ENCODE measurements at places on chromosomes 12 and 14.

GRCh38 chr14:84458881-84459280 lies 1071.1 kb upstream of the FLRT2 start:
- no peak for DNase-seq

DNA sequence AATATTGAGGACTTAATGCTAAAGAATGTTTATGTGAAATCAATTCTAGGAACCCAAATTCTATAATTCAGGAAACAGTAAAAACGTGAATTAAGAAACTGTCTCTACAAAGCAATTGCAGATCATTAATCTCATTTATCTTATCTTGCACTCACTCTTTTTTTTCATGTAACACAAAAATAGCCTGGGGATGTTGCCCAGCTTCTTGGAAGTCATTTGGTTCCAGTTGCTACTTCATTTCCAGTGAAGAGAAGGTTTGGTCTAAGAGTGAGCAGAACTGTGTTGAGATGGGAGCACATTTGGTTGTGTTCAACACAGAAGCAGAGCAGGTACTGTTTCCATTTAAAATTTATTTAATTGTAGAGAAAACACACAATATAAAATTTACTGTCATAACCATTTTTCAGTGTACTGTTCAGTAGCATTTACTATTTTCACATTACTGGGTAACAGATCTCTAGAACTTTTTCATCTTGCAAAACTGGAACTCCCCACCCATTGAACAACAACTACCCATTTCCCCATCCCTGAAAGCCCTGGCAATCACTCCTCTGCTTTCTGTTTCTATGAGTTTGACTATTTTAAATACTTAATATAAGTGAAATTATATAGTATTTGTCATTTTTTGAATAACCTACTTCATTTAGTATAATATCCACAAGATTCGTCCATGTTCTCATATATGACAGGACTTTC lies 9.7 kb downstream of the CLEC6A start:
- DNase-seq: no peak

DNA sequence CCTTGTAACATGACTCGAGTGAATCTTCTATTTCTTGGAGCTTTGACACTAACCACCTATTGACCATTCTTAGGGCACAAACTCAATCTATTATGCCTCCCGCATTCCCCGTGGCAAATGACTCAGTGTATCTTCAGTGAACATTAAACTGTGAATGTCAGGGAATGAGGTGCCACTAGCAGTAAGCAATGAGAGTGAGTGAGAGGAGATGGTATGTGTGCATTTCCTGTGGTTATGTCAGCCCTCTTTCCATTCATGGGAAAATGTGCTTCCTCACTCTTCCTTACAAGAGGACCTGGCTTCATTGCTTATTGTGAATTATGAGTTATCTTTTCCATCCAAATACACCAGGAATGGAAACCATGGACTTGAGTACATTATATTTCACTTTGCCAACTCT lies 229.2 kb downstream of the EMP1 start:
- DNase-seq: no peak

DNA sequence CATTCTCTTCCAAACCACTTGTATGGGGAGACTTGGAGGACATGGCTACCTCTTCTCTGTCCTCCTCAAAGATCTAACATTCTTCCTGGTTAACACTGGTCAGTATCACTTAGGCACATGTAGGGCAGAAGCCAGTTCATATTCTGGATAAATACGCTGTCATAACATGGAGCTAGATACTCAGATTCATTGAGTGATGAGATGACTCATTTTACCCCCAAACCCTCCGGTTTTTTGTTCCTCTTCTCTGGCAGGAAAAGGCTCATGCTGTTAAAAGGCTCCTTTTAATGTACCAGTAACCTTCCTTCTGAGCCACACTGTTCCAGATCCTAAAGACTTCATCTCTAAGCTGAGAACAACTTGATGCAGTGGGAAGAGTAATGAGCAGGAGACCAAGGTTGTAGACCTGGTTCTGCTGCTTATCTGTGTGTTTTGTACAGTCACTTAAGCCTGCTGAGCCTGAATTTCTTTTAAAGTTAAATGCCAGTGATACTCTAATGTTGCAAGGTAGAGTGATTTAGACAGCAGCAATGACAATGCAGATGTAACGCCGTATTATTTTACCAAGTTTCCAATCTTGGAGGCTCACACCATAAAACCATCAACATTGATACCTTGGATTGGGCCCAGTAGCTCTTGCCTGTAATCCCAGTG lies 57.3 kb upstream of the ELK3 start:
- peak; percentile 19 for DNase-seq

Data from dermis blood vessel endothelial cell (primary cell).